ENCODE measurements at places on chromosomes 5 and 9.
A peak's percentile ranks its signal among the peaks of the same experiment; 100 is the strongest.

DNA sequence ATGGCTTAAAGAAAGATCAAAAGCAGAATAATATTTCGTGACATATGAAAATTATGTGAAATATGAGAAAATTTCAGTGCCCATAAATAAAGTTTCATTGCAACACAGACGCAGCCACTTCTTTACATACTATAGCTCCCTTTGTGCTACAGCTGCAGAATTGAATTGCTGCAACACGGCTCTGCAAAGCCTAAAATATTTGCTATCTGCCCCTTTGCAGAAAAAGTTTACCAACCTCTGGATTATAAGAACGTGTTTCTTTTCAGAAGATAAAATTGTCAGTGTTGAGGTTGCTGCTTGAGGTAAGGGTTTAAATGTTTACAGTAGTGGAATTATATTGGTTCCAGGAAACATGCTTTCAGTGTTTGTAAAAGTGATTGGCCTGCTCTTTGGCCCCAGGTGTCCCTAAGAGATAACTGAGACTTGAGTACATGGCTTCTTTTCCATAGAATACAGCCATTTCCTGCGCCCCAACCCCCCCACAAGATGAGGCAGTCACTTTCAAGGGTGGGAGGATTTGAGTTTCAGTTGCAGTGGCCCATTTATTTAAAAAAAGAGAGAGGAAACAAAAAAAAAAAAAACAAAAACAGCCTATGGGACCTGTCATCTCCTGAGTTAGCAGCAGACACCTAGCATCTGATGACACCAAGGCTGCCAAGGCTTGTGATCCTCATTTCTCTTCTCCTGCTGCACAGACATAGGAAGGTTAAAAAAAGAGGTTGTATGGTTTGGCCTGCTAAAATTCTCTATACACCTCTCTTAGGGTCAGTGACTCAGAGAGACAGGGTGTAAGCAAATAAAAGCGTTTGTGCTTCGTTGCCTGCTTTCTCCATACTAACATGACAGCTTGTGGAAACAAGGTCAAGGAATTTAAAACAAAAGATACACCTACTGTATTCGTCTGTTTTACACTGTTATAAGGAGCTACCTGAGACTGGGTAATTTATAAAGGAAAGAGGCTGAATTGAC lies 28.0 kb upstream of the HTR4 start:
- DNase-seq = no peak

- DNase-seq = no peak
Measured at GRCh38 chr5:148965511-148966265, 97.2 kb downstream of the SH3TC2 start.

GRCh38 chr5:178331491-178331996 lies 98.9 kb upstream of the PHYKPL start:
- DNase-seq = no peak

DNA sequence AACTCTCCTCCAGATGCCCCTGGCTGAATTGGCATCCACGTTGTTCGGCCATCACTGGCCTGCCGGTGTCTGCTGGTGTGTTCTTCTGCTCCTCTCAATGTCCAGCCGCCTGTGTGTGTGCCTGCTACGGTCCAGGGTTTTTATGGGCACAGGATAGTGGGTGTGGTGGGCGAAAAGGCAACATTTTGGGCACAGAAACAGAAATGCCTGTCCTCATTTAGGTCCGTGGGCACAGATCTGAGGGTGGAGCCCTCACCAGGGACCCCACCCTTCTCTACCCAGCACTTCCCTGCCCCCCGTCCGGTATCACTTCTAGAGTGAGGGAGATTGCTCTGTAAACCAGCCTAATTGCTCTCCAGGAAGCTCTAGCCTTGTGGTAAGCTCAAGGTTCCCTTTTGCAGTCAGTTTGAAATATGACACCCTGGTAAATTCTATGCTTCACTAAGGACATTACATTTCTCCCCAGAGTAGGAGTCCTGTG lies 410.1 kb downstream of the MAT2B start:
- peak; percentile 41 for DNase-seq

GRCh38 chr9:92762196-92762595 lies 2.4 kb downstream of the BICD2 start:
- no peak for DNase-seq

DNA sequence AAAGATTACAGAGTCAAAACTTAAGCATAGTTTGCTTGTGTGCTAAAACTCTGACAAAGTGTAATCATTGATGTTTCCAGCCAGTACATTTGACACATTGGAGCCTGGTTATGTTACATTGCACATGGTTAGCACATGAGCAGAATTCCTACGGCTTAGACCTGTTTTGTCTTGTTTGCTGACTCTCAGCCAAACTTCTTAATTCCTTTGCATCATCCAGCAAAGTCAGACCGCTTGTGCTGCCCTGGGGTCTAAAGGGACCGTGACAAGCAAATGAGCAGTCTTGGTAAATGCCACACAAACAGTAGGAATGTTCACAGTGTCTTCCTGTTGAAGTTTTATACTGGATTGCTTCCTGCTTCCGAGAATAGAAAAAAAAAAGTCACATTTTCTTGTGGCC lies 72.0 kb upstream of the ENTREP1 start:
- DNase-seq = no peak

DNA sequence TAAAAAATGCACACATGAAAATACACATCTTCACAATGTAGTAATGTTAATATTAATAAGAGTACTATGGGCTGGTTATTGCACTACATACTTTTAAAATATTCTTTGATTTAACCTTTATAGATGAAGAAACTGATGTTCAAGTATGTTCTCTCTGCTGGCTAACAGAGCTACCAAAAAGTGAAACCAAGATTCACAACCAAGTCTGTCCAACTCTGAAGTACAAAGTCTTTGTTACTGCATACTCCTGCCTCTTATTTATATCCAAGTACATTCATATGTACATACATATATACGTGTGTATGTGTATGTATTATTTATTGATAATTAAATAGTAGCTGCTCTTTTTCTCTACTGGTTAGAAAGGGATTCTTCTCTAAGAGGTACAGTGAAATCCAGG lies 325.6 kb downstream of the BNC2 start:
- DNase-seq = no peak

DNA sequence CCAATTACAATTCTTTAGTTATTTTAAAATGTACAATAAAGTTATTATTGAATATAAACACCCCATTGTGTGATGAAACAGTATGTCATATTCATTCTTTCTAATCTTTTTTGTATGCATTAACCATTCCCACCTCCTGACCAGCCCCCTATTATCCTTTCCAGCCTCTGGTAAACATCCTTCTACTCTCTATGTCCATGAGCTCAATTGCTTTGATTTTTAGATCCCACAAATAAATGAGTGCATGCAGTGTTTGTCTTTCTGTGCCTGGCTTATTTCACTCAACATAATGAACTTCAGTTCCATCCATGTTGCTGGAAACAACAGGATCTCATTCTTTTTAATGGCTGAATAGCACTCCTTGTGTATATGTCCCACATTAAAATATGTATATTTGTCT lies 1858.9 kb upstream of the C9orf72 start:
- no peak for DNase-seq

DNA sequence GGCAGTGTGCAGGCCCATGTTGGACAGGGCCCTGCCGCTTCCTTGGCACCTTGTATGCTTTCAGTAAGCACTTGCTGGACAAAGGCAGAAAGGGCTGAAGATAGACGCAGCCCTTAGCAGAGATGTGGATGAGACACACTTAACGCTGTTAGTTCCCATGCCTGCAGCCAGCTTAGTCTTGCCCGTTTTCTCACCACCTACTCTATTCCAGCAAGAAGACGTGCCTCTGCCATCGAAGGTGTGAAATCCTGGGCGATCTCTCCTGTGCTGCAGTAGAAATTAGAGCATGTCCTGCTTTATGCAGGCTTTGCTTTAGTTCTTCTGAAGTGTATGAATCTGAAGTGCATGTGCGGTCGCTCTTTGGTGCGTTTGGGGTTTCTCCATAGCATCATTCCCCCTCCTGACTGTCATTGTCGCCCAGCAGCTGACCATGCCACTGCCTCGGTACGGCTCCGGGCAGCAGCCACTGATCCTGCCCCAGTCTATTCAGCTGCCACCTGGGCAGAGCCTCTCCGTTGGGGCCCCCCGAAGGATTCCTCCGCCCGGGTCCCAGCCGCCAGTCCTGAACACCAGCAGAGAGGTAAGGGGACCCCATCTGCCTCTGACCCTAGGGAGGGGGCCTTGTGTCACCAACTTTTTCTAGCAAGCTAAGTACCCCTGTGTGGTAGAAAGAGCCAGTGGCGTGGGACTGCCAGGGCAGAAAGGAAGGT lies 11.6 kb upstream of the POMT1 start:
- no peak for DNase-seq

DNA sequence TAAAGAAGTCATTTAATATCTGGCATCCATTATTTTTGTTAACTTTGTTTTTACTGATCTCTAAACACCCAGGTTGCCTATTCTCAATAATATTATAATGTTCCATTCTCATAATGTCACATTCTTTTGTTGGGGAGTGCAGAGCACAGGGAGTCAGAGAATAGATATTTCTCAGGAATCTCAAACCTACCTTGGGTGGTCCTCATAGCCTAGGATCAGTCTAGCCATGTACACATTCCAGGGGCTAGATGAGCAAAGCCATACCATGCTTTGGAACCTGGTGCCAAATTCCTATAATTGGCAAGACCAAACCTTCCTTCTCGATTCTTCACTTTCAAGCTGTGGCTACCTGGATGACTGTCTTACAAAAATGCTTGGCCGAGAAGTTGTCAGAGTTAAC lies 1124.7 kb upstream of the WWC1 start:
- DNase-seq = no peak

GRCh38 chr9:121273064-121273775 lies 5.3 kb downstream of the GSN start:
- no peak for DNase-seq

DNA sequence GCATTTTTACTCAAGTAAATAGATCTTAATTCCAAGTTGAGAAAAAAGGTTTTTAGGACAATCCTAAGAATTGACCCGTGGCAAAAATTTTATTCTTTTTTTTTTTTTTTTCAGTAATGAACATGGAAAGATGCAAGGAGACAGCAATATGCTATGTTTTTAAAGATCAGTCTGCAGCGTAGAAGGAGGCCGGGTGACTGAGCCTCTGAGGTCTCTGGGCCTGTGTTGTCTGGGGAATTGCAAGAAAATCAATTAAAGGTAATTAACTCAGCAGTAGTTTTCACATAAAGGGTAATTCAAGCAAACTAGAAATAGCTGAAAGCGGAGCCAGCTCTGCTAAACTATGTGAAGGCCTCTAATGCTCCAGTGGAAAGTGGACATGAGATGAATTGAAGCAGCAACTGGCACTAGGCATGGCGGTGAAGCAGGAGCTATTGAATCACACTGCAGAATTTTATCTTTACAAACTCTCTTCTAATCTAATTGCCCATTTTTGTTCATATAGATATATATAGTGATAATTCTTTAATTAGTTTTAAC lies 285.2 kb upstream of the ITGA1 start:
- no peak for DNase-seq

DNA sequence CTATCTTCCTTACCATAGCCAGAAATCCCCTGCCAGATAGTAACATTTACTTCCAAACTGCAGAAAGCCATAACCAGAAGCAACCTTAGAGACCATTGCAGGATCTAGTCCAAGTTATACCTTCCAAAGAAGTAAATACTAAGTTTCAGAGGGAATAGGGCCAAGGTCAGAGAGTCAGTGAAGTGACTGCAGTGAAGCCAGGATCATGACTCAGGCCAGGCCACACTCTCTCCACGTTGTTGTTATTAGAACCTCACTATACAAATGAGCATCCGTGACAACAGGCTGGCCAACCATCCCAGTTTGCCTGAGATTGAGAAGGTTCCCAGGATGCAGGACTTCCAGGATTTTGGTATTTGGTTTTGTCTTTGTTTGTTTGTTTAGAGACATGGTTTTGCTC lies 11.3 kb downstream of the ERAP1 start:
- no peak for DNase-seq

DNA sequence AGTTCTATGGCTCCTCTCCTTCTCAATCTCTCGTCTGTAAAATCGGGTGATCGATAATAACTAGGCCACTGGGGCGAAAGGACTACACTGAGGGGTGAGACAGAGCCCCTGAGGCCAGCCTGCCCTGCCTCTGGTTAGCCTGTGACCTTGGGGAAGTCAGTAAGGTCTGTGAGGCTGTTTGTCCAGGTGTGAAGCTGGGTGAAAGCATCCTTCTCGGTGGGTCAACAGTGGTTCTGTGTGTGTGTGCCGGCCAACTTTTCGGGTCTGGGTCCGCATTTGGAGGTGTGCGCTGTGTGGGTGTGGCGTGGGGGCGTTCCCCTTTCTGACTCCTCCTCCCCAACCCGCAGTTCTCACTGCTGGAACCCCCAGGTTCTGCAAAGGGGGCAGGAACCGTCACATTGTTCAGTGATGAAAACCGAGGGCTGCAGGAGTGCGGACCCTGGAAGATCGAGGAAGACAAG lies 5.0 kb upstream of the RNF44 start:
- DNase-seq = no peak

- peak; percentile 88 for DNase-seq
Measured at GRCh38 chr5:98773464-98774191, at the start of gene RGMB. RGMB (plus strand) TSS chr5:98773663; CDS start chr5:98774071, 408 bp downstream.

DNA sequence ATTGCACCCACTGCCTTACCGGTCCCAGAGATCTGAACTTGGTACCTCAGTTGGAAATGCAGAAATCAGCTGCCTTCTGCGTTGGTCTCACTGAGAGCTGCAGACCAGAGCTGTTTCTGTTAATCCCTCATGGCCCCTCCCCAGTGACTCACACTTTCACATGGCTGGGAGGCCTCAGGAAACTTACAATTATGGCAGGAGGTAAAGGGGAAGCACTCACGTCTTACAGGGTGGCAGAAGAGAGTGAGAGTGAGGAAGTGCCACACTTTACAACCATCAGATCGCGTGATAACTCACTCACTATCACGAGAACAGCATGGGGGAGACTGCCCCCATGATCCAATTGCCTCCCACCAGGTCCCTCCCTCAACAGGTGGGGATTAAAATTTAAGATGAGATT lies 648.5 kb downstream of the MTRR start:
- DNase-seq = no peak

DNA sequence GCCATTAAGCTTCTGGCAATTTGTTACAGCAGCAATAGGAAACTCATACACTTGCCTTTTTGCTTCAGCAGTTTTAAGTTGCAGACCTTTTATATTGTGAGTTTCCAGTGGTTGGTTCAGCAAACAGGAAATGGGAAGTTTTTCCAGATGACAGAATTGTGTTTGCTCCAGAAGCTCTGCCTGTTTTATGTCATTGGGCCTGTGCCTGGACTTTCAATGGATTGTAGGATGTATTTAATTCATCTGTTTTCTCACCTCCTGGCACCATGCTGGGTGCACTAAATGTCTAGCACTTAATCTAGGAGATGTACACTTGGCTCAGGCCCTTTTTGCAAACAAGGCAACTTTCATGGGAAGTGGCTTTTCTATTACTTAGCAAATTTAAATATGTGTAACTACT lies 100.4 kb upstream of the CLINT1 start:
- DNase-seq = no peak
